SK-N-SH treated with all-trans-retinoic acid at 6 μM for 48 hours (cell line): ENCODE measurements at places on chromosomes 7 and 10.

DNA sequence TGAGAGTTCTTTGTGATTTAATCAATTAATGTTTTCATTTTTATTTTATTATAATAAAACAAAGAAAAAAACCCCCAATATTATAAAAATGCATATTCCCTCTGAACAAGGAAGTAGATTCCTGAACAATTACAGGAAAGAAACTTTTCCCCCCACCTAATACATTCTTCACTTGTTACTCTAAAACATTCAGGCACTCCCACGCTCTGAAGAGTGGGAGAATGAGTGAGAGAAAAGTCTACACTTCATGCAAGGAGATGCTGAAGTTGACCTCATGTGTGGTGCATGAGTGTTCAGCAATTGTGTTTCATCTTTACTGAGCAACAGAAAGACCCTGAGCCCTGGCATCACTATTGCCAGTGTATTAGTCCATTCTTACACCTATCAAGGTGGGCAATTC is 244.2 kb upstream of the IGFBP3 start:
- no peak; the same call in 2 of the 3 replicates for ATAC-seq

DNA sequence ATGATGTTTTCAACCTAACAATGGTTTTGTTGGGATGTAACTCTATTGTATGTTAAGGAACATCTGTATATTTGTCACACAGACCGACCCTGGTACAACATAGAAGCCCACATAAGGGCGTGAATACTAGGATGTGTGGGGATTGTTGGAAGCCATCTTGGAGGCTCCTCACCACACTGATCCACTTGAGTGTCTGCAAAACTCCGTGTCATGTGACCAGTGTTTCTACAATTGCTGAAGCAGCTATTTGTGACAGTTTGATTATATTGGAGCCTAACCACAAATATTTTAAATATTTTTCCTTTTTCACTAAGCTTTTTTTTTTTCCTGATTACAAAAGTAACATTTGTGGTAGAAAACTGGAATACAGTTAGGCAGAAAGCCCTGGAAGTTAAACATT is 27.9 kb downstream of the RALA start:
- peak; percentile 53; the same call in 2 of the 3 replicates for ATAC-seq

GRCh38 chr7:65915921-65916657 is 43.2 kb downstream of the VKORC1L1 start:
- ATAC-seq = no peak

GRCh38 chr10:23362879-23363792 is 18.5 kb upstream of the C10orf67 start:
- ATAC-seq = no peak

GRCh38 chr10:78185693-78186055 is 152.0 kb downstream of the RPS24 start:
- ATAC-seq = no peak

DNA sequence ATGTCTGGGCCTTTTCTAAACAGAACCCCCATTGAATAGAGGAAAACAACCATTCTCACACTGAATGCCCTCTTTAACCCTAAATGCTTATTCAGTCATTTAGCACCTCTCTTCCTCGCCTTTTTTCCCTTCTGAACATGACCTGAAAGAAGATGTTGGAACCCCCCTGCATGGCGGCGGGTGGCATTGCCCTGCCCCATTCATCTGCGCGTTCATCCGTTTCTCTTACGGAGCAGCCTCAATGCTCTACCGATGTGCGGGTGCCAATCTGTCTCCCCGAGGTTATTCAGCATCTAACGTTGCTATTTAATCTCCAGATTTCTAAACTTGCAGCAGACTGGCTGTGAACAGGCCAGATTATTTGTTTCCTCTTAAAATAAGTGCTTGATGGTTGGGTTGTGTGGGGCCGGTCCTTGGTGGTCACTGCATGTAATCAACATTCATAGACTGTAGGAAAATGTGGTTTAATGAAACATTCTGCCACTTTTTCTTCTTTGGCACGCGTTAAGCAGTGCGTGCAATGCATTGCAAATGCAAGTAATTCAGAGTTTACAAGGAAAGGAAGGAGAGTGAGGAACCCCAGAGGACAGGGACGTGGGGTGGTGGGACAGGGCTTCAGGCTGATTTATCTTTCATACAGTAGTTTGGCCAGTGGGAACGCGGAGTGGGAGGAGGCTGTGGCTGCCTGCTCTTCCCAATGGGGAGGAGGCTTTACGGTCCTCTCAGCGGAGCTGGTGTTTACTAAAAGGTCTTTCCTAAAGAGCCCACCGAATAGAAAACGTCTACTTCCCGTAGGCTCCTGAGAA is 286.7 kb downstream of the DPP6 start:
- ATAC-seq = no peak
